ENCODE measurements at places on chromosomes 3 and 15. TPM values are rescaled to one million over a fixed set of nuclear protein-coding genes. Genes with fewer than 3 reads are reported as not detected.

P2RY12 gene
- total RNA-seq = not detected

- no peaks in the 10 kb centered on the region for H3K36me3 ChIP-seq
- no peaks in the 10 kb centered on the region for H3K4me1 ChIP-seq
- no peak overlapping the region for H3K4me3 ChIP-seq
- DNase-seq = no peak
- H3K27me3 ChIP-seq = no peaks in the 10 kb centered on the region
Observed at GRCh38 chr3:55090746-55091145, 162.9 kb upstream of the LRTM1 start.

STAC gene
- not detected for total RNA-seq

ADAMTSL3 gene
- total RNA-seq = not detected

- no peaks in the 10 kb centered on the region for H3K36me3 ChIP-seq
- peaks cover 24% of the 10 kb centered on the region for H3K27me3 ChIP-seq
- H3K27ac ChIP-seq = no peak overlapping the region
Observed at GRCh38 chr15:78709263-78709882, 68.4 kb upstream of the CHRNB4 start.

IL5RA gene
- total RNA-seq = 0.15 TPM

GRCh38 chr3:173614522-173614921, 217.0 kb downstream of the NLGN1 start:
- no peak overlapping the region for H3K27ac ChIP-seq
- no peaks in the 10 kb centered on the region for H3K36me3 ChIP-seq
- no peak overlapping the region for H3K4me3 ChIP-seq
- no peaks in the 10 kb centered on the region for H3K4me1 ChIP-seq

DNA sequence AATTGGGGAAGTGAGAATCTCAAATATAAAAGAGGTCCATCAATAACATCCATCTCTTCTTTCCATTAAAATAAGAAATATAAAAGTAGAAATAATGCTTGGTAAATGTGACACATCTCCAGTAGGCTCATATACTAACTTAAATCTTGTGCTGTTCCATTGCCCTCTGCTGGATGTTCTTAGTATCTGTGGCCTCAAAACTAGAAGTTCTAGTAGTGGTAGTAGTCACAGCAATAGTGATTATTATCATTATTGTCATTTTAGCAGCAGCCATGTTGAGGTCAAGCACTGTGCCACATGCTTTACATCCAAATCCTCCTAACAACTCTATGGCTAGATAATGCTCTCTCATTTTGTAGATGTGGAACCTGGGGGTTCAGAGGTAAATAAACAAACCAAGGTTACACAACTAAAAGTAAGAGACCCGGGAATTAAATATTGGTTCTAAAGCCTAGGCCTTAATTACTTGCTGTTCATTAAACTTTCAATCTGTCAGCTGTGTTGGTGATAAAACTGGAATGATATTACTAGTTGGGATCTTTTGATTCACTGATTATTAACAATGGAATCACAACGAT, 20.2 kb upstream of the BTLA start:
- no peak overlapping the region for H3K4me3 ChIP-seq
- H3K4me1 ChIP-seq = peaks cover 18% of the 10 kb centered on the region
- peaks cover under 1% of the 10 kb centered on the region for H3K36me3 ChIP-seq

DNA sequence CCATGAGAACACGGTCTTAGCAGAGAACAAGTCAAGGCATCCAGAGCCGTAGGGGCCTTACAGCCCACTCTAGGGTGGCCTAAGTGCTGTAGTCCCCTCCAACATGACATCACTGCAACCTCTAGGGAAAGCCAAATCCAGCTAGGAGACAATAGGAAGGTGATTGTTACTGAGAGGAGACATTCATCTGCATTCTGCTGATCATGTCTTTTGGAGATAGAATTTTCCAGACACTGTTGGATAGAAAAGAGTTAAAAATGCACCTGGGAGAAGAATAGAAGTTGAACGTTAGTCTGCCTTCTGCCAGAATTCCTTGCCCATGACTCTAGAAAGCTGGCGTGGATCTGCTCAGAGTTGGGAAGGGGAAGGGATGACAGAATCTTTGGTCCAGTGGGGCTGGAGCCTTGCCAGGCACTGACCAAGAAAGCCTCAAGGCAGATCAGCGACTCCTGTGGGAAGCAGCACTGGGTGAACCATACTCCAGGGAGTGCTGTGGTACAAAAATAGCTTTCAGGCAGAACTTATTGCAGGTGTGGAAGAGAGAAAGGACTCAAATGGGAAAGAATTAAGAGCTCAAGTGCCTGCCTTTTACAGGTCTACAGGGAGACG, 44.8 kb upstream of the RAF1 start:
- no peaks in the 10 kb centered on the region for H3K36me3 ChIP-seq
- DNase-seq = no peak
- H3K27ac ChIP-seq = no peak overlapping the region
- H3K27me3 ChIP-seq = peaks cover 3% of the 10 kb centered on the region

Measured in activated CD4-positive, alpha-beta memory T cell treated with anti-CD3 and anti-CD28 coated beads for 36 hours (primary cell).